ENCODE measurements at places on chromosomes 3 and 15.

GRCh38 chr3:13277860-13278531 is 142.1 kb downstream of the NUP210 start:
- DNase-seq = no peak

DNA sequence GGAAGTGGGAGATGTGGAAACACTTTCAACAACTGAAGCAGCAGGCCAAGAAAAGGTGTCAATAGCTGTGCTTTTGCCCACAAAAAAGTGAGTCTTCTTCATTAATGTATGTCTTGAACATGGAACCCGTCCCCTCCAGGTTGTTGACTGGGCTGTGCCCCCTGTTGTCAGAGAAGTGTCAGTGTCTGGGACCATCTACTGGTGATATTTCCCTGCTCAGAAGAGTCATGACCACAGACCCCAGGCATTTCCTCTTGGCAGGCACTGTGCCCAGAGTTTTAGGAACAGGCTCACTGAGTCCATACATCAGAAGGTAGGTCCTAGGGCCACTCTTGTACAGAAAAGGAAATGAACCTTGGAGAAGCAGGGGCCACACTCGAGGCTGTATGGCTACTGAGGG is 54.8 kb upstream of the LARS2 start:
- no peak for DNase-seq

- peak; percentile 77 for DNase-seq
Measured at GRCh38 chr3:117036259-117036799, 326.8 kb downstream of the TUSC7 start.

DNA sequence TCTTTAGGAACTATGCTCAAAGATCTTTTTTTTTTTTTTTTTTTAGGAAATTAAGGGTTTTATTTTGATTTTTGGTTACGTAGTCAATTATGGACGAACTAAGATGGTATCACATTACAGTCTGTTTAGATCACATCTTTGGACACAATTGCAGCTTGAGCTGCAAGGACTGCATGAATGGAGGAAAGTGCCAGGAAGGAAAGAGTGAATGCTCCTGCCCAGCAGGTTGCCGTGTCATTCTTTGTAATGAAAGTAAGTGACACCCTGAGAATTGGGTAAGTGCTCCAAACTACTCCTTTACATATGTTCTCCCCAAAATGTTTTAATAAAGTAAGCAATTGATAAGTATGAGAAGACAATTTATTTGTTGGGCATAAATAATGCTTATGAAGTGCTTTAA is 716.5 kb upstream of the GOLIM4 start:
- no peak for DNase-seq

DNA sequence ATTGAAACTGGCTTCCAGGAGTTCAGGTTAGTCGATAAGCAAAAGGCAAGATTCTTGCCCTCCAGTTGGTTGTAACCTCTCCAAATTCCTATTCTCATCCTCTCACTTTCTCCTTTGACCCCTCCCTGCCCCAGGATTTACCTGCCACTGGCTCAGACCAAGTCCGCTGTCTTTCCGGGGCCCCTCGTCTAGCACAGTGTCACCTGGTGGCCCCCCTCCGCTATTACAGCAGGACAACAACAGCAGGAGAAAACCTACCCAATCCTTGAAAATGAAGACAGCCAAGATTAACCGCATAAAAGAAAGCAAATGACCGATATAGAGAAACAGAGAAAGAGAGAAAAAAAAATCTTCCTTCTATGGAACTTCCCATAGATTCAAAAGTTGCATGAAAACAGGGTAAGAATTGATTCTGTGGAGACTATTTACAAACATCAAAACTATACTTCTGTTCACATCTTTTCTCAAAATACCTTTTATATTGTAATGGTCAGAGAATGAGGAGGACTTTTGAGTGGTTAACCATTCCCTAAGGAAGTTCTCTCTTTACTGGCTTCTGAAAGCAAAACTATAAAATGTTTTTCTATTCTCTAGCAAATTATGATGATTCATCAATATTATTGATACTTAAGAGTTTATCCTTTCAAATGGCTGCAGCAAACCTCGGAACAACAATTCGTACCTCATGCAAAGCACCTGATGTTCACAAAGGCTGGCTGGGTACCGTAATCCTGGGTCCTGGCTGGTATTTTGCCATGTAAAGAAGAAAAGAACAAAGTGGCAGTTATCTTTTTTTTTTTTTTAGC is 10.0 kb upstream of the ST8SIA2 start:
- no peak for DNase-seq

GRCh38 chr15:77857419-77857818 is 220.1 kb downstream of the TBC1D2B start:
- DNase-seq = no peak

GRCh38 chr3:79032686-79033318 is 735.0 kb downstream of the ROBO1 start:
- peak; percentile 34 for DNase-seq

DNA sequence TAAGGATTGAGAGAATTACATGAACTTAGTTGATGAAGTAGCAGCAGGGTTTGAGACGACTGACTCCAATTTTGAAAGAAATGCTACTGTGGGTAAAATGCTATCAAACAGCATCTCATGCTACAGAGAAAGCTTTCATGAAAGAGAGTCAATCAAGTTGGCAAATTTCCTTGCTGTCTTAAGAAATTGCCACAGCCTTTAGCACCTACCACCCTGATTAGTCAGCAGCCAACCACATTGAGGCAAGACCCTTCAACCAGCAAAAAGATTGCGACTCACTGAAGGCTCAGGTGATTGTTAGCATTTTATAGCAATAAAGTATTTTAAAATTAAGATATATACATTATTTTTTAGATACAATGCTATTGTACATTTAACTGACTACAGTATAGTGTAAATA is 80.9 kb downstream of the RAP2B start:
- DNase-seq = no peak

- DNase-seq = peak; percentile 42
Measured at GRCh38 chr15:38128341-38128781, 124.3 kb upstream of the SPRED1 start.

GRCh38 chr15:74799255-74799855 is 13.3 kb upstream of the LMAN1L start:
- no peak for DNase-seq

- no peak for DNase-seq
Measured at GRCh38 chr15:80564056-80564455, 131.1 kb upstream of the ABHD17C start.

- no peak for DNase-seq
Measured at GRCh38 chr15:72285402-72285801, 13.0 kb upstream of the PARP6 start.
